ENCODE measurements at places on chromosomes 11 and 22.

DNA sequence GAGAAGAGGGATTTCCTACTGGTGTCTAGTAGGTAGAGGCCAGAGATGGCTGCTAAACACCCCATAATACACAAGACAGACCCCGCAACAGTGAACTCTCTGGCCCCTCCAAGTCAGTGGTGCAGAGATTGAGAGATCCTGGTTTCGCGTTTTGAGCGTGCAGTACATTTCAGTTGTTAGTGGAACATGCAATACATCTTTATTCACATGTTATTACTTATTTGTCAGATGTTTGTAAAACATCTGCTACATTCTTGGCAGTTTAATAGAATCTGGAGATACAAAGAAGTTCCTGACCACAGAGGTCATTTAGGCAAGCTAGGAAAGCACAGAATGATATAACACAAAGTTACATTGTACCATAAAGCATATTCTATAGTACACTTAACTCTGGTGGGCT, 41.5 kb downstream of the ST3GAL4 start:
- DNase-seq: no peak
- H3K27me3 ChIP-seq: no peaks in the 10 kb centered on the region
- peaks cover 2% of the 10 kb centered on the region for H3K4me1 ChIP-seq
- no peak overlapping the region for H3K27ac ChIP-seq
- no peak overlapping the region for H3K4me3 ChIP-seq
- H3K36me3 ChIP-seq: no peaks in the 10 kb centered on the region

DNA sequence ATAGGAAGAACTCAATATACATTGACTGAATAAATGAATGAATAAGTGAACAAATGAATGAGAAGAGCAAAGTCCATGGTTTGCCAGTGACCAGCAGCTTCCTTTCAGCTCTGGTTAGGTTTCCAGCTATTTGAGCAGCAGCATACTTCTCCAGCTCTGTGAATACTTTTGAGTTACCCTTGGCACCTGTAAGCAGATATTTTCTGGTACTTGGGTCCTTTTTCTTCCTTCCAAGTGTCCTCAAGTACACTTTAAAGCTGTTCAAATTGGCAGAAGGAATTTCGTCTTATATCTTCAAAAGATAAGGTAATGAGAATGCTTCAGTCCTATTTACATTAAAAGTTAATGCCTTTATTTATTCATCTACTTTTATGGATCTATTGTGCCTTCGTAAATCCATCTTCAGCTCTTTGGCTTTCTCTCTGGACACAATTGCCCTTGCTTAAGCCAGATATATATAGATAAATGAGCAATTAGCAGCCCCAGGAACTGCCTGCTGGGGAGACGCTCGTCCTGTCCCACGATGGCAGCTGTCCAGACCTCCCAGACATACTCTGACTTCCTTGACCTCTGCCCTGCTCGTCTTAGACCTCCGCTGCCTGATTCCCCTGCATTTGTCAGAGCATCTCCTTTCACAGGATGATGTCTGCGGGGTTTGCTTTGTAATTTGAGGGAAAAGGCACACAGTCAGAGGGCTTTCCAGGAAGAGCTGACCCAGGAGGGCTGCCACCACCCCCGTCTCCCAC, 926.3 kb downstream of the OPCML start:
- no peaks in the 10 kb centered on the region for H3K4me1 ChIP-seq
- no peaks in the 10 kb centered on the region for H3K36me3 ChIP-seq
- peaks cover 3% of the 10 kb centered on the region for H3K27me3 ChIP-seq
- H3K27ac ChIP-seq: no peak overlapping the region

GRCh38 chr11:111406091-111406490, 27.0 kb upstream of the POU2AF1 start:
- no peaks in the 10 kb centered on the region for H3K36me3 ChIP-seq
- no peaks in the 10 kb centered on the region for H3K27me3 ChIP-seq
- no peak overlapping the region for H3K27ac ChIP-seq
- no peak overlapping the region for H3K4me3 ChIP-seq
- no peak for DNase-seq

- no peak for DNase-seq
- no peak overlapping the region for H3K4me3 ChIP-seq
- H3K27ac ChIP-seq: no peak overlapping the region
- no peaks in the 10 kb centered on the region for H3K36me3 ChIP-seq
- H3K4me1 ChIP-seq: peaks cover 1% of the 10 kb centered on the region
- H3K27me3 ChIP-seq: no peaks in the 10 kb centered on the region
These were observed 303.0 kb upstream of the PITPNB start for GRCh38 chr22:28222052-28222451.

GRCh38 chr11:80899381-80899780, 1458.6 kb upstream of the TENM4 start:
- H3K4me1 ChIP-seq: no peaks in the 10 kb centered on the region
- H3K4me3 ChIP-seq: no peak overlapping the region
- no peaks in the 10 kb centered on the region for H3K36me3 ChIP-seq
- no peaks in the 10 kb centered on the region for H3K27me3 ChIP-seq
- no peak for DNase-seq

DNA sequence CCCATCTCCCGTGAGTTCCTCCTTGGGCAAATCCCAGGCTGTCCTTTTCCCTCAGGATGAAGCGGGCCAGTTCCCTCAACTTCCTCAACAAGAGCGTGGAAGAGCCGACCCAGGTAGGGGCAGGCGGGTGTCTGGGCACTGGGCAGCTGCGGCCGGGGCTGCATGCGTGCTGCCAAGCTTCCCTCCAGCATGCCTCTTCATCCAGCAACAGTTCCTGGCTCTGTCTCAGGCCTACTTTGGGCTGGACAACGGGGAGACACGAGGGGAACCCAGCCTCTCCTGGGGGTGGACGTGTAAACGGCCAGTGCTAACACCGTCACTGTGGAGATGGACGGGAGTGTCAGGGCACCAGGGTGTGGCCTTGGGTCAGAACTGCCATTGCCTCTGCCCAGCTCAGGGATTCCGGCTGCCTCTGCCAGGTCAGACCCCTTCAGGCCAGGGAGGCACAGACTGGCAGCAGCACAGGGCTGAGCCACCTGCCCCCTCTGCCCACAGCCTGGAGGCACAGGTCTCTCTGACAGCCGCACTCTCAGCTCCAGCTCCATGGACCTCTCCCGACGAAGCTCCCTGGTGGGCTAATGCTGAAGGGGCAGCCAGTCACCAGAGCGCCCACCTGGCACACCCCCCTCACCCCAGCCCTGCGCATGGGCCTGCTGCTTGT, 1.9 kb upstream of the RAB1B start:
- peaks cover 31% of the 10 kb centered on the region for H3K36me3 ChIP-seq
- no peak for DNase-seq
- H3K27ac ChIP-seq: no peak overlapping the region
- peaks cover 20% of the 10 kb centered on the region for H3K4me1 ChIP-seq
- H3K4me3 ChIP-seq: peak overlapping the region; percentile 91

Measured in activated CD8-positive, alpha-beta T cell treated with anti-CD3 and anti-CD28 coated beads for 36 hours (primary cell).